ENCODE measurements at places on chromosomes 5 and 9.

- DNase-seq = no peak
Measured at GRCh38 chr5:7925961-7926695, 57.2 kb downstream of the MTRR start.

GRCh38 chr9:121839726-121840500 lies 188.5 kb downstream of the DAB2IP start:
- no peak for DNase-seq

GRCh38 chr5:133242221-133242835 lies 190.5 kb downstream of the HSPA4 start:
- DNase-seq = no peak

DNA sequence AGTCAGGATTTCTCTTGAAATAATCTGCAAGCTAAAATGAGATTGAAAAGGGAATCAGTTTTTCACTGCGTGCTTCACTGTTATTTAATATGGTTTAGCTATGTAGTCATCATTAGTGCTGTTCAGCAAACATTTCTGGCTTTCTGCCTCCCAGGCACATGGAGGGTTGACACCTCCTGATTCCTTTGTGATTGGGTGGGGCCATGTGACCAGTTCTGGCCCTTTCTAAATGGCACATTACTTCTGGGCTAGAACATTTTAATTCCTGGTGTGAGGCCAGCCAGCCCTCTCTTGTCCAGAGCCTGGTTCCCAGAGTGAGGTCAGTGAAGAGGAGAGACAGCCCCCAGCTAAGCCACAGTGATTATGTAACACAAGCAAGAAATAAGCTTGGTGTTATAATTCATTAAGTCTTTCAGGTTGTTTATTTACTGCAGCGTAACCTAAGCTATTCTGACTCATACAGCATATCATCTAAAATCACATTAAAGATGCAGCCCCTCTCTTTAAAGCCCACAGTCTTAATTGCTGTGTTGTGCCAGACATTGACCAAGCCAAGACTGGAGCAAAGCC lies 17.4 kb upstream of the ARSI start:
- DNase-seq = no peak

DNA sequence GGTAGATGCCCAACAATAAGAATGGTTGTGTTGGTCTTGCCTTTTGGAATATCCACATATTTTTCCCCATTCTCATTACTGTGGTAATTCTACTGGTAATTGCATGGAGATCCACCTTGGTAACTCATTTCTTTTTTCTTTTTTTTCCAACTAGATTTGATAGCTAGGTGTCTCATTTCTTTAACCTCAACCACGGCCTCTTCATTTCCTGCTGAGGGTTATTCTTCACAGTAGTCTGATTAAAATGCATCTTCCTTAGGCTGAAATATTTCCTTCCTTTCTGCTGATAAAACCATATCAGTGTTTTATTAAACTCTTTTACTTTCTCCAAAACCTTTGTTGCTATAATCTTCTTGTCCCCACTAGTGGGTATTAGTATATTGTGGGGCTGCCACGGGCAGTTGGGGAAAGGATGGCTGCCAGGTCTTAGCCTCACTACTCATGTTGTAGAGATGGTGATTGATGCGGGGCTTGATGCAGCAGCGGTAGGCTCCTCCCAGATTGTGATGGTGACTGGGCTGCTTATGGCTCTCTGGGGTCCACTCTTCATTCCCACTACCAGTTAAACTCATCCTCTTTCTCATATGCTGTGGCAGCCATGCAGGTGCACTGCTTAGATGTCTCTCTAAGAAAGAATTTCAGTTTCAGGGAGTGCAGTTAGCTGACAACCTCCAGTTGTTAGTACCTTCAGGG lies 35.9 kb downstream of the KIF2A start:
- DNase-seq = no peak

DNA sequence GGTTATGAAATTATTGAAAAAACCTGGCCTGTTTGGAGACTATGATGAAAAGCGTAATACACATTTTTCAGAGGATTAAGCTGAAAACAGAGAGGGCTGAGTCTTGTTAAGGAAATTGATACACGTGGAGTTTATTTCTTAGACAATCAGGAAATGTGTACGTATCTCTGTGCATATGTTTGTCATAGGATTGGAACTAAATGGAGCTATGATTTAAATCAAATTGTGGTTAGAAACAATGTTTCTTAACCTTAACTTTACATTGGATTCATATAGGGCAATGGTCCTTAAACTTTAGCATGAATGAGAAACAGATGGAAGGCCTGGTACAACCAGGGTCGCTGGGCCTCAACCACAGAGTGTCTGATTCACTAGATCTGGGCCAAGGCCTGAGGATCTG lies 451.6 kb downstream of the CDH18 start:
- no peak for DNase-seq

All from NCI-H1105 (cell line).